ENCODE measurements at places on chromosomes 7 and 10.
A peak's percentile ranks its signal among the peaks of the same experiment; 100 is the strongest.

GRCh38 chr10:128520211-128520815, 394.1 kb upstream of the MKI67 start:
- DNase-seq: no peak

DNA sequence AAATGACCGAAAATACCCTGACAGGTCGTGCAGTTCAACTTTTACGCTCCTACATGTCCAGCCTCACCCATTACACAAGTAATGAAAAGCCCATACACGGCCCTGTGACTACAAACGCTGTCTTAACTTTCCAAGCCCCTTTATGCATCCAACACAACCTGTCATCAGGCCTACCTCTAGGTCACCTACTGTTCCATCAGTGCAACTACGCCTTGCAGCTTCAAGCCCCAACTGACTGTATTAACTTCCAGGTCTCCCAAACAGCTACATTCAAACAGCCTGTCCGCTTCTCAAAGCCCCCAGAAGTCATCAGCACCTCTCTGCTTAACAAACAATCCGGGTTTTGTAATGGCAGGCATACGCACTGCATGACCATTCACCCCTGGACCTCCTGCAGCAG, 19.2 kb downstream of the ZNF107 start:
- DNase-seq: no peak

DNA sequence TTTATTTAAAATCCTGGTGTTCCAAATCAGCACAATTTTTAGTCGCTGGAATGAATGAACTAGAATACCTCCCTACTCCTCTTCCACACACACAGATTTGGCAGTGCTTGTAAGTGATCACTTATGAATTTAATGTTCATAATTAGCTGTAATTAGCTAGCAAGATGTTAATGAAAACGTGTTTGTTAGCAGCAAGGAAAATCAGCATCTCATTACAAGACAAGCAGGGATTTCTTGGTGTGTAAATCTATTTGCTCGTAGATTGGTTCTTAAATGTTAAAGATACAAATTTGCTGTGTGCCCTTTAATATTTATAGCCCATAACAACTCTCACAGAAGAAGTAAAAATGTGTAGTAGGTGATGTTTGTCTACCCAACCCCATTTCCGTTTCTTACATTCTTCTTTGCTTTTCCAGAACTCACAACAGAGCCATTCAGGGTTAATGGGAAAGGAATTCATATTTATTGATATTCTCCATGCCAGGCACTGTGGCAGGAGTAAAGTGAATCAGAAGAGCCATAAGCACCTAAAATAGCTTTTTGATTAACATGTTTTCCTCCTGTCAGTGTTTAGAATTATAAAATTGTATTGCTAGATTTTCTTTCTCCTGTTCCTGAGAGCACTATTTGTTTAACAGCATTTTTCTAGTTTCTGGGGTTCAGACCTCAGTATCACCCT, 49.6 kb downstream of the SEMA3C start:
- no peak for DNase-seq

DNA sequence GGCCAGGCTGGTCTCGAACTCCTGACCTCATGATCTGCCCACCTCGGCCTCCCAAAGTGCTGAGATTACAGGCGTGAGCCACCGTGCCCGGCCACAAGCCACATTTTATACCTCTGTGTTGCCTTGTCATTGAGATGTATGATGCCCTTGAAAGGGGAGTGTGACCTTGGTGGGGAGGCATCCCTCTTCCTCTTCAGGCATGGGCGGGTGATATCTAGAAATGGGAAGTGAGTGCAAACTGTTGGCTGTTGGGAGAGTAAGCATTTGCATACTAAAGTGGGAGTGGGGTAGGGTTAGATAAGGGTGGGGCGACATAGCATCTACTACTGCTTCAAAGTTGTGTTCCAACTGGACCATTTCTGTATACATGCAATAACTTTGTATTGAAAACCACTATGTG, 20.1 kb downstream of the RP9 start:
- DNase-seq: no peak

DNA sequence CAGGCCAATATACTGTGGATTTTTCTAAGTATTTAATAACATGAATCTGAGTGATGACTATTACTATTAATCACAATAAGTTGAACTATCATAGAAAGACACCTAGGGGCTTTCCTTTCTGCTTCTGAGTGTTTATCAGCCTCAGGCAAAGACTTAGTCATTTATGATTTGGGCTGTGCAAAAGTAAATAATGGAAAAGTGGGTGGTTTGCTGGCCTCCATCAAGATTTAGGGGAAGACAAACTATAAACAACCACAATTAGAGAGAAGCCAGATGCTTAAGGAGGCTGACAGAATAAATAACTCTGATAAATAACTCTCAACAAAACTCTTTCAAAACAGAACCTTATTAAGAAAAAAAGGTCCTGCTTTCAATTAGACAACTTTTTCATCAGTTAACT, 64.7 kb downstream of the MACC1 start:
- DNase-seq: no peak

GRCh38 chr7:151246102-151246850, 2.2 kb downstream of the SMARCD3 start:
- DNase-seq: peak; percentile 30

DNA sequence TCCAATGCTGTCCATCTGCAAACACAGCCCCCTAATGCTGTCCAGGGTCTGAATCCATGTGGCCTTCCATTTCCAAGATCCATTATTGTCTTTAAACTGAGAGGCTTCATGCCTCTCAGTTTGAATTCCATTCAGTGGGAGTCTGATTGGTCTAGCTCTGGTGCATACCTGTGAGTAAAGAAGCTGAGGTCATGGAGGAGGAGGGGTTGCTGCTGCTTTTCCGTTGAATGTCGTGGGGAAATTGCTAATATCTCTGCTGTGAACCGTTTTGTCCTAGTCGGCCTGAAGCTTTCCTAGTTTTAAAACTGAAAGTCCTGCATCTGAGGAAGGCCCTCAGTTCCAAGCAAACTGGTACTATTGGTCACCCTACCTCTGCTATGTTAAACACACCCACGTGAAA, 17.7 kb downstream of the SH2D4B start:
- no peak for DNase-seq

DNA sequence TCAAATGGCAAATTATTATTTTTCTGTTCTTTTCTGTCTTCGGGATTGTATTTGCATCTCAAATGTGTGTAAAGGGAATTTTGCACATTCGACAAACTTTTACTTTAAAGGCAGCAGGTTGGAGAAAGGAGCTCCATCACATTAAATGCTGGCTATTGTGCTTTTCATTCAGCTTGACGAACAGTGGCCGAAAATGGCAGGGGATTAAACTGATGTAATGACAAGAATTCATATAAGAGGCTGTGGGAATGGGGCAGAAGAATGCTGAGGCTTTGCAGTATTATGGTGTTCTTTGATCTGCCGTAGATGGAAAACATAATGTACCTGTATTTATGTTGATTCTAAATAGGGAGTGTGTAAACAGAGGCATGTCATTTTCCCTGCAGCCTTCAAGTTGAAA, 376.0 kb downstream of the LRMDA start:
- DNase-seq: no peak

GRCh38 chr10:22959292-22959691, 31.4 kb downstream of the ARMC3 start:
- DNase-seq: no peak

DNA sequence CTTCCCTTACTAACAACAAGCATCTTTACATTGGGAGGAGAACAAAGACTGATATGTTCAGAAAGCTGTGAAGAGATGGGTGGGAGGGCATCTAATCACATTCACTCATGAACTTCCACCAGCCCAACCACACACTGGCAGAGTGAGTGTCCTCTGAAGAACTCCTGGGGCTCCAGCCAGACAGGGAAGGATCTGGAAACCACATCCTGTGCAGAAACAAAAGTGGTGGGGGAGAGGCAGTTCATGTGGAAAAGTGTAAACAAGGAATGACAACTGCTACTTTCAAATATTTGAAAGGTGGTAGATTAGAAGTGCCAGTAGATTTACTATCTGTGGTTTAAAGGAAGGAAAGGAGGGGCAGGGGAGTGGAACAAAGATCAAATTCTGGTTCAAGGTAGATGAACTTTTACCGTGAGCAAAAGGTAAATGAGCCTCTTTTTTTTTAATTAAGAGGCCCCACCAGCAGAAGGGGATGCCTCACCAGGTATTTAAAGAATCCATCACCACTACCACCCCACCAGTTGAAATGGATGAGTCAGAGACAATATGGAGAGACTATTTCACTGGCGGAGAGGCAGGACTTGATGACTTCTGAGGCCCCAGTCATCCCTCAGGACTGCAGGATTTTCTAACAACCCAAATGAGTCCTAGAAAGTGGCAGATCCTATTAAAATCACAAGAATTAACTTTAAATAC, 34.5 kb downstream of the GOT1 start:
- DNase-seq: no peak

DNA sequence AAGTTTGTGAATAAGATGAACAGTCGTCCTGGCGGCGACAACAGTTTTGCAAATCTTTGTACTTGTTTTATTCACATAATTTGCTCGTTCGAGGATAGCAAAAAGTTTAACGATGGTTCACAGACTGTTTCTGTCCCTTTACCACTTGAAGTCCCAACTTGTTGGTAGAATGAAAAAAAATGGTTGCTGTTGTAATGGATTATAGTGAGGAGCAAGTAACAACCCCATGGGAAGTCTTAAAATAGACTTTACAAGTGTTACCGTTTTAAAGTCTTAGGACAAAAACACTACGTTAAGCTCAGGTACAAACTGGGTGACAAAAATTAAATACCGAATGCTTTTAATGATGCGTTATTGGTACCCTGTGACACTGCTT, 589 bp downstream of the LSM8 start:
- DNase-seq: no peak

DNA sequence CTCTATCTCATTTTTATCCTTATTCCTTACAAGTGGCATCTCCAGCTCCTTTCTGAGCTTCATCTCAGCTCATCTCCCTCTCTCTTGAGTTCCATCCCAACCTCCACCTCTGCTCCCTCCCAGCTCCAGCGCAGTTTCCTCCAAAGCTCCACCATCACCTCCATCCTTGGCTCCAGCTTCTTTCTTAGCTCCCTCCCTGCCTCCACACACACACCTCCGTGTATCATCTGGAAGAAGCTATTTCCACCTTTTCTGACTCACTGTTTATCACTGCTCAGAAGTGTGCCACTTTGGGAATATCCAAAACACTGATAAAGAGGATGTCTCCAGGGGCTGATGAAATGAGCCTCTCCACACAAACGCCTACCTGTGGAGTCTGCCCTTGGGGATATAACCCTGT, 481.4 kb downstream of the PTPRN2 start:
- DNase-seq: no peak

- DNase-seq: no peak
These were observed 39.6 kb downstream of the PPIF start for GRCh38 chr10:79386637-79387465.

DNA sequence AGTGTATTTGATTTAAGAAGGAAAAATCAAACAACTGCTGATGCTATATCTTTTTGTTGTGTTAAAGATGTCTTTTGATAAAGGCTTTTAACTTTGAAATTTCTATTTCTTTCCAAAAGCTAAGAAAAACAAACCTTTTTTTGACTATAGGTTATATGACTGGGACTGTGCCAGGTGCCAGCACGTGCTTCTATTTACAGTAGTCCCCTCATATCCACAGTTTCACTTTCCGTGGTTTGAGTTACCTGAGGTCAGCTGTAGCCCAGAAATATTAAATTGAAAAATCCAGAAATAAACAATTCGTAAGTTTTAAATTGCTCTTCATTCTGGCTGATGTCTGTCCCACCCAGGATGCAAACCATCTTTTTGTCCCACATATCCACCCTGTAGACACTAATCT, 104.3 kb downstream of the BBS9 start:
- no peak for DNase-seq

DNA sequence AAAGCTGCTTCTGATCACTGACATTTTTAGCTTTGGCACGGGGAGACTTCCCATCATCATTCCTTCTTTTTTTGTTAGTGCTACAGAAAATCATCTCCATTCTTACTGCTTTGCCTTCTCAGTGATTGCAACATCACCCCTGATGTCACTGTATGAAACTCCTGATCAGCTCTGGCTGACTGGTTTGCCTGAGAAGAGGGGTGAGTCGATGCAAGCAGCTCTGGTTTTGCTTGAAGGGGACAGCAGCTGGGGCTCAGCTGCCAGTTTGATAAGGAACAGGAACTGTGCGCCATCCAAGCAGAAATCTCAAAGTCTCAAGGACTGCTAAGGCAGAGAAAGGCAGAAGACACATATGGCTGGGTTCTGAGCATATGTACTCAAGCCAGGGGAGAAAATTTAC, 808.5 kb upstream of the CELF2 start:
- DNase-seq: peak; percentile 25

- DNase-seq: no peak
These were observed 83.9 kb upstream of the ANK3 start for GRCh38 chr10:60473557-60473956.

GRCh38 chr7:149145031-149145845, 2.0 kb upstream of the ZNF398 start:
- DNase-seq: no peak

DNA sequence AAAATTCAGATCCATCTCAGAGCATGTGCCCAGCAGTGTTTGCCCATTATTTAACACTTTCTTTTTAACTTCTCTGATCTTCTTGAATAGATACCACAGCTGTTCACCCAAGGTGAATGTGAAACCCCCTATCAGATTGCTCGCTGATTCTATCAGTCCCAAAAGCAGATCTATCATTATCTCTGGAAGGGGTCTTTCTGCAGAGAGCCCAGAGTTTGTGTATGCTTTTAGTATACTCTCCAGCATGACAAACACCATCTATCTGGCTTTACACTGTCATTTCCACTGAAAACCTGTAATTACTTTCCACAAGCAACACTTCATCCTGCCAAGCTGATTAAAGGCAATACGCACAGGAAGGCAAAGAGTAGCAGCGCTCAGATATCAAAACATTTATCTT, 168.2 kb downstream of the CACNA2D1 start:
- no peak for DNase-seq

DNA sequence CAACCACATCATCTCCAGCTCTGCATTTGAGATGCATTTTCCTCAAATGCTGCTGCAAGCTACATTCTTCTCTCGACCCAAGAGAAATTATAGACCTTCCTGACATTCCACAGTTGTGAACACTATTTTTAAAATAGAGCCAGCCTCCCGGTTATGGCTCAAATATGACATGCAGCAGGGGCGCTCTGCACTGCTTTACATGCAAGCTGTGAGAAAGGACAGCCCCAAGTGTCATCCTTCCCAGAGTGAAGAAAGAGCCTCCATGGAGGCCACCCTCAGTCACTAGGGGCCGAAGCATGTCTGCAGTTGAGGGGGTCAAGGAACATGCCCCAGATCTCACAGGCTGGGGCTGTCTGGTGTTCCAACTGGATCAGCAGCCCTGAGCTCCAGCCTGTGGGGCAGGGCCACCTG, 63.9 kb upstream of the CHST15 start:
- no peak for DNase-seq

GRCh38 chr10:100637785-100638184, 102.0 kb downstream of the HIF1AN start:
- DNase-seq: no peak

GRCh38 chr7:41238851-41239331, 464.0 kb downstream of the INHBA start:
- DNase-seq: no peak

- DNase-seq: no peak
These were observed 62.4 kb upstream of the CDK6 start for GRCh38 chr7:92898798-92899197.

DNA sequence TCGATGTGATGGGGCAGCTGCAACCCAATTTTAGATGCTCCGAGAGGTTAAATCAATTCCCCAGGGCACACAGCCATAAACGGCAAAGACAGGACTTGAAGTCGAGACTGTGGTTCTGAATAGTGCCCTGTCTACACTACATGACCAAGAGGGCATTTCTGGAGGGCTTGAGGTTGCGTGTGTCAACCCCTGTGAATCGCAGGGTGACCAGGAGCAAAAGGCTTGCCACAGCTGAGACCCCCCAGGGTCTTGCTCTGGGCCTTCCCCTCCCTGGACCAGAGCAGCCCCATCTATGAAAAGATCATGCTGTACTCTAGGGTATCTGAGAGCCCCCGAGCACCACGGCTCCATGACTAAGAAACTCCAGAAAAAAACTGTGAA, 26.8 kb upstream of the RASGEF1A start:
- no peak for DNase-seq
